ENCODE measurements at places on chromosomes 5 and 9.

DNA sequence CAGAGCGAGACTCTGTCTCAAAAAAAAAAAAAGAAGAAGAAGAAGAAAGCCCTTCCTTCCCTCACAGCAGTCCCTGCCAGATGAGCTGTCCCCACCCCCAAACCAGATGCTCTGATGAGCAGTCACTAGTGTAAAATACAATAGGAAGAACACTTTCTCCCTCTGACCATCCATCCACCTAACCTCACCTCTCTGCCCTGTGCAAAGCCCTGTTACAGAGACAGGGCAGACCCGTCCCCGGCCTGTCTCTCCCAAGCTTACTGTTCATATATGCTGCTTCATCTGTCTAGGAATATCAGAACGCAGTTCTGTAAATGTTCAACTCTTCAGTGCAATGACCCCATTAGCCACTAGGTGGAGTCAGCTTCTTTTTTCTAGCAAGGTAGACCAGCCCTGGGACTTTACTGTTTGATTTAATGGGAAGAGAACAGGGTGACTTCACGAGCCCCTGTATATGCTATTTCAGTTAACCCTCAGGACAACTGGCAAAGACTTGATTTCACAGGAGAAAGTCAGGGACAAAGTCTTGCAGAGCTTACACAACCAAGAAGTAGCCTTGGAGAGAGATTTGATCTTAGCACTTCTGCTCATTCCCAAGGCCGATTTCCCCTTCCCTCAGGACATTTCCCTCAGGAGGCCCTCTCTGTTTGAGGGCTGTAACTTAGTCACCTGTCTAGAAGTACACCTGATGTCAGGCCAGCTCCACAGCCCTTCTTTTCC lies 14.9 kb upstream of the FGFR4 start:
- DNase-seq: peak; percentile 60

- no peak for DNase-seq
Observed at GRCh38 chr9:35748242-35748857, 678 bp downstream of the GBA2 start.

GRCh38 chr9:5841771-5842573 lies 9.1 kb upstream of the ERMP1 start:
- peak; percentile 48 for DNase-seq

- no peak for DNase-seq
Observed at GRCh38 chr9:7313389-7313788, 486.2 kb downstream of the DMAC1 start.

- no peak for DNase-seq
Observed at GRCh38 chr9:134693011-134693410, 51.4 kb downstream of the COL5A1 start.

DNA sequence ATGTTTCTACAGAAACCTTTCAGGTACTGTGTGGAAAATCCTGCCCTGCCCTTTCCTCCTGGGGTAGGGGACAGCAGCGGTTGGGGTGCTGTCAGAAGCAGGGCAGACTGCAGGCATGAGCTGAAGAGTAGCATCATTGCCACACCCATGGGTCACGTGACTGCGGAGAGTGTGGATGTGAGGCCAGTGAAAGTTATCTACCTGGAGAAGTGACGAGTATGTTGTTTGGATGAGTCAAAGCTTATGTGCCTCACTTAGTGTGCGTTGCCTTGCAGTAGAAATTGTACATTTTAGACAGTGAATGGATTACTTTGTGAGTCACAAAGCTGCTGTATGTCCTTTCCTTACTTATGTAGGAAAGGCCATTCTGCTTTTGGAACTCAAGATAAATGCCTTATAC lies 21.7 kb upstream of the ACTBL2 start:
- no peak for DNase-seq

All from activated CD4-positive, alpha-beta T cell treated with anti-CD3 and anti-CD28 coated beads, Interleukin-2, amount 50 U/mL, for 1 hour (primary cell).